Muscle of leg (tissue), 16 donors: ENCODE measurements at places on chromosomes 6 and 20.

GRCh38 chr6:35911871-35912653 is 8.8 kb downstream of the SRPK1 start:
- no peak for DNase-seq

DNA sequence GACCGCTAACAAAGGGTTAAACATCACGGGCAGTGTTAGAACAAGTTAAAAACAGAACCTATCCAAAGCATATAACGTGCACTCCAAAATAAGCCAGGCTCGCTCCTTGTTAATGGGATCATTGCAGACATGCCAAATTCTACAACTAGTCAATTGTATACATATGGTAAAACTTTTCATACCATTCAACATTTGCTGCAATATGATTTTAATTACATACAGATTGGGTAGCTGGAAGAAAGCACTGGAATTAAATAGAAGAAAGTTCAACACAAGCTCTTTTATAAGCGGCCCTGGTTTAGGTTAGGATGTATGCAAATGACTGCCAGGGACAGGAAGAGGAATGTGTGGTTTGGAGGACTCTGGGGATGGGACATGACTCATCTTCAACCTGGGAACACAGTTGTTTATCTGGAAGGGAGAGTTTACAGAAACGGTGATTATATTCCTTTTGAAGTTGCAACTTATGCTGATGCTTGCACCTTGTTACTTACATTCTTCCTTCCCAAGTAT is 62.5 kb upstream of the TIAM2 start:
- DNase-seq, result peak; percentile 91

DNA sequence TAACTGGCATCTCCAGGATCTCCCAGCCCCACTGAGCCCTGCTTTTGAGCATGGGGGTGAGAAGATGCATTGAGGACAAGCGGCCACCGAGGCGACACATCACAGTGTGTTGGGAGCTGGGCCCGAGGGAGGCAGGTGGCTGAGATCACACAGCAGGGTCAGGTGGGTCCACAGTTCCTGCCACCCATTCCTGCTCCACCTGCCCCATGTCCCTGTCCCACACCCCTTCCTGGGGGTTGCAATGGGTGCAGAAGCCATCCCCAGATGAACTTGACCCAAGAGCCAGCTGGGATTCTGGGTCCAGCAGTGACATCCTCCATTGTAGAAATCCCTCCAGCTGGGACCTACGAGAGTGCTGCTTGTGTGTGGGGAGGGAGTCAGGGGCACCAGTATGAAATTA is 1.0 kb downstream of the TGM2 start:
- DNase-seq, result no peak

GRCh38 chr6:21726676-21727075 is 133.1 kb downstream of the SOX4 start:
- DNase-seq, result no peak

DNA sequence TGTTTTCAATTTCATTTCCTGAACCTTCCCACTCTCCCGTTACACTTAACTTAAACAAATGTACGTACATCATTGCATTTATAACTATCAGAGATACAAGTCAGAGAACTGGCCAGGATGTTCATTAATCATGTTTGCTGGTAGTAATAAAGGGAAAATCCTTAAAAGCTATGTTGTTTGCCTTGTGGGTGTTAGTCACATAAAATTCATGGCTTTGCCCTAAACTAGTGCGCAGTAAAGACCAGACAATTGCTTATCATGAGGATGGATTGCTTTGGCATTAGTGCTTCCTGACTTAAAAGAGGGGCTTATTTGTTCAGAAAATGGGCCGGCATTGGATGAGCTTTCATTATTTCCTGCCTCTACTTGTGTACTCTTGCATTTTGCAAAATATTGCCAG is 1037.3 kb upstream of the FLRT3 start:
- no peak for DNase-seq

DNA sequence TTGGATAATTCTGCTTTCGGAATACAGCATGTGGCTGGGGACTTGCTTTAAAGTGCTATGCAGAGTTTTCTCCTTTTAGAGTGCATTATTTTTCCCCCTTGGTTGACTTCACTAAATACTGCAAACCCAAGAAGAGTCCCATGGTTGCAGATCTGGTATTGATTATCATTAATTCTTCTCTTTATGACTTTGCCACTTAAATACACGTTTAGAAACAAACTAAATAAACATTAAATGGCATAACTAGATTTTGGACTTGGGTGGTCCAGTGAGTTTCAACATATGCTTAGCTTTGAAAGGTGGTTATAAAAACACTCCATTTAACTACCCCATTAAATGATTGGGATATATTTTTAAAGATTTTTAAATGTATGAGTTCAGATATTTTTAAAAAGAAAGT is 279.2 kb downstream of the SOX4 start:
- no peak for DNase-seq

- DNase-seq, result no peak
These were observed 26.6 kb upstream of the PCMTD2 start for GRCh38 chr20:64228751-64229506.

GRCh38 chr6:113858480-113859348 is 1.6 kb downstream of the MARCKS start:
- peak; percentile 96 for DNase-seq

DNA sequence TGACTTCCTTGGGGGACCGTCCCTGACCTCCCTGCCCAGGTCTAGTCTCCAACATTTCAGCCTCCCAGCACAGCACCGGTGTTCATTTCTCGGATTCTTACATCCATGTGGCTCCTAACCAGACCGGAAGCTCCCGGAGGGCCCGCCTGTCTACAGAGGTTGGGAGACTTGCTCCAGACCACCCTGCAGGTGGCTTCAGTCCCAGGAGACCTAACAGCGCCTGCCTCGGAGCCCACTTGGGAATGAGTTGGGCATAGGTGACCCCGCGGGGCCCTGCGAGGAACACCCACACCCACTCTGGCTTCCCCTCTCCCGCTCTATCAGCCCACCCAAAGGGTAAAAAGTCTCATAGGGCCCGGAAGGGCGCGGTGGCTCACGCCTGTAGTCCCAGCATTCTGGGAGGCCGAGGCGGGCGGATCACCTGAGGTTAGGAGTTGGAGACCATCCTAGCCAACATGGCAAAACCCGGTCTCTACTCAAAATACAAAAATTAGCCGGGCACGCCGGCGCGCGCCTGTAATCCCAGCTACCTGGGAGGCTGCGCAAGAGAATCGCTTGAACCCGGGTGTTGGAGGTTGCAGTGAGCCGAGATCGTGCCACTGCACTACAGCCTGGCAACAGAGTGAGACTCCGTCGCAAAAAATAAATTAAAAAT is 5.4 kb downstream of the DPPA5 start:
- no peak for DNase-seq

DNA sequence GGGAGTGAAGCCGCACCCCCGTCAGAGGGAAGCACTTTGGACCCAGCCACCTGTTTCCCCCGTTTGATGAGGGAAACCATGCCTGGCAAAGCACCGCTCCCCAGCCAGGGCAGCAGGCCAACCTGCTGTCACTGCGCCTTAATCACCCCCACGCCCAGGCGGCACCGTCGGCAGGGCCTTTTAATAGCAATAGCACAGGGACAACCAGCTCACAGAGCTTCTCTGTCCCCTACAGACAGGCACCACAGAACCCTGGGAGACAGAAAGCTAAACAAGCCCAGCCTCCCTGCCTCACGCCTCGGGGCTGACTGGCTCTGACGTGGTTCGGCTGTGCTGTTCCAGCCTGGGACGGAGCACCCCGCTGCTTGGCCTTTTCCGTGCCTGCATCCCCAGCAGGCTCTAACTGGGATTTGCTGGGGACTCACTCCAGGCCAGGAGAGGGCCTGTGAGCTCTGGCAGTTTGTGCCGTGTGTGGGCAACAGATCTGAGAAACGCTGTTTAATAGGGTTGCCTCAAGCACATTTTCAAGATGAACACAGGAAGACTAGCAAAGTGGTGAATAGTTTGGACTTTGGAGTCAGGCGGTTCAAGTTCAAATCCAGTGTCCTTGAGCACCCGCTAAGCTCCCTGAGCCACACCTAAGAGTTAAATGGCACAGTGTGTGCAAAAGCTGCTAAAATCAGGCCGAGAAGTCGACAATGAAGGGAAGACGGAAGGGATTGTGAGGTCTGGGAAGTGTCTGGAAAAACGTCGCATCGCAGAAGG is 223.8 kb downstream of the NRN1 start:
- peak; percentile 72 for DNase-seq

GRCh38 chr20:59836767-59837166 is 96.7 kb downstream of the SYCP2 start:
- DNase-seq, result no peak

DNA sequence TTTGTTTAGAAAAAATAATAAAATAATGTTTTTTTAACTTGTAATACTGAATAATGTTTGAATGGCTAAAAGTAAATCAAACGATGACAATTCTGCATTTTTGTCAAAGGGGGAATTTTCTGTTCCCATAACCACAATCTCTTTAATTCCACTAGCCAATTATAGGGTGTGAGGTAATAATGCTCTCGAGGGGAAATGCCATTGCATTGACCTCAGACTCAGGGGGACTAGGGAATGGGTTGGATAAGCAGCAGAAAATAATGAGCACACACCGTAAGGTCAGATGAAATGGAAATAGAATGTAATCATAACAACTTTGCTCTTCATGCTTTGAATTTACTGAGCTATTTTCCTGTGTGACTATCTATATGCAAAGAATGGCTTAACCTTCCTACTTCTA is 584.7 kb downstream of the RFPL4B start:
- DNase-seq, result peak; percentile 75

DNA sequence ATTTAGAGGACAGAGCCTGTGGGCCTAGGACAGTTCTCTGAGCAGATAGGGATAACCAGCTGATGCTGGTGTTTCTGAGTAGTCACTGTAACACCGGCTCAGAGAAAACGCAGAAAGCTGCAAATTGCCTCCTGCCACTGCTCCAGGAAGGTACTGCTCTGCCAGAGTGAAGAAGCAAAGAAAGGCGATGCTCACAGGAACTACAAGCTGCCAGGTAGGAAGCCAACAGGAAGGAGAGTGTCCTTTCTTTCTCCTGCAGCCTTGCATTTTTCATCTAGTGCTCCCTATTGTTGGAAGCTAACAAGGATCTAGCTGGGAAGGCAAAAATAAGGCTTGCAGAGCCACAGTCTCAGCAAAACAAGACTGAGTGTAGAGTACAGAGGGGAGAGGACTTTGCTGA is 70.7 kb upstream of the RAB32 start:
- DNase-seq, result no peak

- DNase-seq, result no peak
These were observed 14.0 kb downstream of the SMLR1 start for GRCh38 chr6:130841128-130841728.
